NCI-H524 treated with DMSO at 0.1 percent for 48 hours (cell line): ENCODE measurements at places on chromosomes 1 and 21.

DNA sequence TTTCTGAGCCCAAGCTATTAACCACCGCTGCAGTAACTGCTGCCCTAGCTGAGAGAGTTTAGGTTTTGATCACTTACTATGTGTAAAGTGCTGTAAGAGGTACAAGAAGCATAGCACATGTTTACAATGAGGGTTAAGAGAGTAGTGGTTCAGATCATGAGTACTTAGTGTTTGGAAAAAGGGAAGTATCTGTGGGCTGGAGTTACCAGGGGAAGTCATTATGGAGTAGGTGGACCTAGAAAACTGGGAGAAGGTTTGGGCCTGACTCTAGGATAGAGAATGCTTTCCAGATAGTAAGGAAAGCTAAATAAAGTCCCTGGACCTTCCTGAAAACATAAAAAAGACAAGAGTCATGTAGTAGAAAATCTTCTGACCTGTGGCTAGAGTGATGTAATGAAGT, 149.6 kb upstream of the PLXNA2 start:
- no peak for DNase-seq

GRCh38 chr1:210908257-210908656, 225.7 kb downstream of the KCNH1 start:
- no peak for DNase-seq

DNA sequence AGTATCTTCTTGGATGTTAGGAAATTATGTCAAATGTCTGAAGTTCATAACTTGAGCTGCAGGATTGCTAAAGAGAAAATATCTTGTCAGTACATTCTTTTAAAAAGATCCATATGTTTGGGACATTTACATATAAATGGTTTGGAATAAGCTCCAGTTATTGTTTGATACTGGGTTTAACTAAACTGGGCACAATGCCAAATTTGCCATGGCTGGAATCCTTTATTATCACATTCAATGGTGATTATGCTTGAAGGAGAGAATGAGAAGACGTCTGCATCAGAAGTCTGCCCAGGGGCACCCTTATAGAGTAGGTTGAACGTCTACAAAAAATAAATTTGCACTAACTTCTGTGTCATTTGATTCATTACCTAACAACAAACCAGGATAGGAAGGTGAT, 652.5 kb downstream of the AMY1C start:
- DNase-seq: peak; percentile 4

DNA sequence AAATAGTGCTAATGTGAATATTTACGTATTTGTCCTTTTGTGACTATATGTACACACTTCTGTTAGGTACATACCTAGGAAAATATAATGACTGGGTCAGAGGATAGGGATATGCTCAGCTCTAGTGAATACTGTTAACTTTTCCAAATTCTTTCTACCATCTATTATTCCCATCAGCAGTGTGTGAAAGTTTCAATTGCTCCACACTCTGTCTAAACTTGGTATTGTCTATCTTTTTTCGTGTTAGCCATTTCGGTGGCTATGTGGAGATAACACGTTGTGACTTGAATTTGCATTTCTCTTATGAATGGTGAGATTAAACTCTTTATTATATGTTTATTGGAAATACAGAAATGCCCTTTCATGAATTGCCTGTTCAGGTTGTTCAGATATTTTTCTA, 22.7 kb upstream of the LELP1 start:
- no peak for DNase-seq

DNA sequence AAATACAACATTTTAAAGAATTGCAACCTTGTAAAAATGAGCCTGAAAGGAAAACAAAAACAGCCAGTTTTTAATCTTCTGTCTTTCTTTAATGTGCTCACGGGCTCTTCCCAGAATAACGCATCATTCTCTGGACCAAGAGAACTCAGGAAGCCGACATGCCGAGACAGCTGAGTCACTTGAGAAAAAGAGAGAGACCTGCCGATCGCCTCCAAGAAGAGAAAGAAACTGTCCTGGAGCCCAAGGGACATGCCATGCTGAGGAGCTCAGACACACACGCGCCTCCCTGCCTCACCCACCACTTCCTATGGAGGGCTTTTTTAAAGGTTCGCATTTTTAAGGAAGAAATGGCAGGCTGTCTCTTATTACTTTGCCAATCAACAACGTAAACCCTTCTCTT, 176.4 kb downstream of the ZNF281 start:
- no peak for DNase-seq

DNA sequence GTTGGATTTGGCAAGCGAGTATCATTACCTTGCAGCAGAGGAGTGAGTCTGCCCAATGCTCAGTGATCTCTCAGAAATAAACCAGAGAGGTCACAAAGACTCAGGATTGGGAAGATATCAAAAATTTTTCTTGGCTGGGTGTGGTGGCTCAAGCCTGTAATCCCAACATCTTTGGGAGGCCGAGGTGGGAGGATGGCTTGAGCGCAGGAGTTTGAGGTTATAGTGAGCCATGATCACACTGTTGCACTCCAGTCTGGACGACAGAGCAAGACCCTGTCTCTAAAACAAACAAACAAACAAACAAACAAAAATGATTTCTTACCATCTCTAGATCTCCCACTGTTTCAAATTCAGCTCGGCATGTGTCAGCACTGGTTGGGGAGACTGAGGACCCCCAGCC, 13.3 kb upstream of the BECN2 start:
- DNase-seq: no peak

- no peak for DNase-seq
These were observed 562.8 kb downstream of the KIF26B start for GRCh38 chr1:245717611-245718010.

GRCh38 chr1:154657556-154657955, 49.6 kb upstream of the ADAR start:
- no peak for DNase-seq

DNA sequence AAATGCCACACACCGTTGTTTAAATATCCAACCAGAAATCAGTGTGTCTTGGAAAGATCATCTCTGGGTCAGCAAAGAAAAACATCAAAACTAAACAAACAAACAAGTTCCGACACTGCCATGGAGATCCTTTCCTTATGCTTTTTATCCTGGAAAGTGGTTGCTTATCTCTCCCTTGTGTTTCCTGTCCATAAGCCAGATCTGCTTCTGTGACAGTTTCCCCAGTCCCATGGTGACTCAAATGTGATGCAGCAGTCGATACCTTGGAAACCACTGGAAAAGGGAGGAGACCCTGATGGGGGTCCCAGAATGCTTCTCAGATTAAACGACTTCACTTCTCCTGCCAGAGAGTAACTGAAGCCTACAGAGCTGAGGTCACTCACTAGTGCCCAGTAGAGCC, 94.7 kb downstream of the DMRTA2 start:
- DNase-seq: no peak

GRCh38 chr21:23801292-23801691, 1806.0 kb downstream of the MRPL39 start:
- DNase-seq: no peak

DNA sequence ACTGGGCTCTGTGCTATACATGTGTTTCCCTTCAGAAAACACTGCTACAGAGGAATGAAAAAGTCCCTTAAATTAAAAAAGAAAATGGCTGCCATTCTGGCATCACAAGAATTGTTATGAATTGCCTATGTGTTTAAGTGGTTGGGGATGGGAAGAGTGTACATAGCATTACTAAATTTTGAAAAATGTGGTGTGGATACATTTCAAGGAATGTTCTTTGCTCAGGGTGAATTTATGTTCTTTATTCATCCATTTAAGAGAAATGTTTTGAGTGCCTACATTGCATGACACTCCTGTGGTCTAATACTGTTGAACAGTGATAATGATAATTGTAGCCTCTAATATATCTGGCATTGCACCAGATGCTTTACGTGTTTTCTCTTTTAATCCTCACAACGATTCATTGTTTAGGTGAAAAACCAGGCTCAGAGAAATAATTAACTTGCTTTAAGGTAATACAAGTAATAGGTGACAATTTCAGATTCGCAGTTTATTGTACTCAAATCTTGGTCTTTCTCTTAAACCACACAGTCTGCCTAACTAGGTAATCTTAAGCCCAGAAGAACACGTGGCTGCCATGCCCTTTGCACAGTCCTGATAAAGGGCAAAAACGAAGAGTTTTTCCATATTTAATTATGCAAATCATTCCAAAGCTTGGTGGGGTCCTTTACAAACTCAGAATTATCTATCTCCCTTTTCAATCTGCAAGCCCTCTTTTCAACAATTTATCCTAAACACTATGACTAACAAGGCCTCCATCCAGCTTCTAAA, 31.5 kb downstream of the DPT start:
- DNase-seq: no peak

GRCh38 chr1:183126528-183126927, 59.5 kb upstream of the LAMC2 start:
- no peak for DNase-seq

DNA sequence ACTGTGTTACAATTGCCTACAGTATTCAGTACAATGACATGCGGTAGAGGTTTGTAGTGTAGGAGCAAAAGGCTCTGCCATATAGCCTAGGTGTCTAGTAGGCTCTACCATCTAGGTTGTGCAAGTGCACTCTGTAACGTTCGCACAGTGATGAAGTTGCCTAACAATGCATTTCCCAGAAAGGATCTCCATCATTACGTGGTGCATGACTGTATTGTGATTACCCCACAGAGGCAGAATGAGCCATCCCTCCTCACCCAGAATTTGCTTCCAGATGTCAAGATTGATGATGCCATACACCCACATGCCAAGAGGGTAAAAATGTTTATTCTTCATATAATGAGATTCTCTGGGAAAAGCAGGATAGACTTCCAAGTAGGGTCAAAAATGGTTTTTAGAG, 199.3 kb upstream of the CTTNBP2NL start:
- DNase-seq: no peak

DNA sequence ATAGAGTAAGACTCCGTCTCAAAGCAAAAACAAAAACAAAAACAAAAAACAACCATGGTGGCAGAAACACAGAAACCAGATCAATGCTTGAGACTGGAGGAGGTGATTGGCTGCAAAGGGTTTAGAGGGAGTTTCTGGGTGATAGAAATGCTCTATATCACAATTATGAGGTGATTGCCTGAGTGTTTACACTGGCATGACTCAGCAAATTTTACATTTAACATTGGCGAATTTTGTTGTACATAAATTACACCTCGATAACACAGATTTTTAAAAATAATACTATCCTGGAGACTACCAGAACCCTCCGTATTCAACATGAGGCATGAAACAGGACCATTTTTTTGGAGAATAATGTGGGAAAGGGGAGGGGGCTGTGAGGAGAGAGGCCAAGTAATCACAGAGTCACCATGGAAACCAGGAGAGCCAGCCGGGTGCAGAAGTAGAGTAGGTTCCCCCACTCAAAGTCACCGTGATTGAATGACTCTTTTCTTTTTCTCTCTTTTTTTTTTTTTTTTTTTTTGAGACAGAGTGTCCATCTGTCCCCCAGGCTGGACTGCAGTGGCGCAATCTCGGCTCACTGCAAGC, 24.3 kb downstream of the HEYL start:
- no peak for DNase-seq

DNA sequence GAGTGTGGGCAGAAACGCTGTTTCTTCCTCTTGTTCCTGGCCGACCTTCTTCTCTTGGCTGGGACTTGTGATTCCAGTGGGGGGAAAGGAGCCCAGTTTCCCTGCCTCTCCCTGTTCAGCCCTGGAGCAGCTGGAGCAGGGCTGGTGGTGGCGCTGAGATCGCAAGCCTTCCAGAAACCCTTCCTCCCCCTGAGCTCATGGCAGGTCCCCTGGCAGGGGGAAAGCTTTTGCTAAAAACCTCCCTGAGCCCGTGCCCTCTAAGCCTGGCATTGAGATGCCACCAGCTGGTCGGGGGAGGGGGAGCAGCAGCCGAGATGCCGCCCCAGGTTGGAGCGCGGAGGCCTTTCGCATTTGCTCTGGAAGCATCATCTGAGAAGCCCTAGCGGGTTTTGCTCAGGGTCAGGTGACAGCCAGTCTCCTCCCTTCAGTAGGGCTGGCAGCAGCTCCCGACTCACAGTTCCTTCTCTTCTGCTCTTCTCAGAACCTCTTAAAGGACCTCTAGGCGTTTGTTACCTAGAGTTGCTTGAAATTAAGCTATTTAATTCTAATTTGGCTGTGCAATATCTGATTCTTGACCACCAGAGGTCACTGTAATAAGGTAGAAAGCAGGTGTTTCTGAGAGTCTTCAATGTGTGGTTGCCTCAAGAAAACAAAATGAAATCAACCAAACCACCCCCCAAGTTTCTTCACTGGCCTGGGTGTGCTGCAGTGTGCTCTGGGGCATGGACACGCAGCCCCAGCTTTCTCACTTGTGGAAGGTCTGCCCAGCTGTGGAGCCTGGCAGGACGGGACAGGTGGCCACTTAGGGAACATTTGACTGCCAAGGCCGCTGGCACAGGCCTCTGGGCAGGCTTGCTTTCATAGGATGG, 257.3 kb downstream of the CAMTA1 start:
- no peak for DNase-seq

DNA sequence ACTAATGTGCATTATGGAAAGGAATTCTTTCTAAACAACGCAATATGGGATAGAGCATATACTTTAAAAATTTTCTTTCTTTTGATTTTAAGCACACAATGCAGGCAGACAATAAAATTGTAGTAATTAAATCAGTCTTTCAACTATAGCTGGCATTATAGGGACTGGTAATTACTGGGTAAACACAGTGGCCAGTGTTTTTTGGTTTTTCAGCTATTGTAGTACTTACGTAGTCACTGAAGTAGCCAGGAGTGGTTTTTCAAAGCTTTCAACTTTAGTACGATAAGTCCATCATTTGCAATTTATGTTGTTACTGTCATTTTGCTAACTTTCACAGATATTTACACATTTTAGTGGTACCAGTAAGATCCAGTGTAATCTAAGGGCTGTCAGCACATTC, 50.6 kb downstream of the RAB3GAP2 start:
- DNase-seq: no peak
